ENCODE measurements at places on chromosomes 7 and 10.

DNA sequence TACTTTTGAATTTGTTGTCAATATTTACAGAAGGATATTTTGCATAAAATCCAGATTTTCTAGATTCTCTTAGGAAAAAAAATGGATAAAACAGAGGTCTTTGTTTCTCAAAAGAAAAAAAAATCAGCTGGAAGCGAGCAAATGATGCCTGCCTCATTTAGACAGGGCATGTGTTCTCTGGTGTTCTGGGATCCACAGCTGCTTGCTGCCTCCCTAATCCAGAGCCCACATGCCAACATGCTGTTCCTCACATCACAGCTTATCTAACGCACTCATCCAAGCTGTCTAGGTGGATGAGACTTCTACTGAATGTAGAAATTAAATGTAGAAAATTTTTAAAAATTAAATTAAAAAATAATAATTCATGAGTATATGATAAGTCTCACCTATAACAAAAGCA, 630.1 kb downstream of the SORCS1 start:
- no peak overlapping the region for H3K4me3 ChIP-seq
- no peaks in the 10 kb centered on the region for H3K4me1 ChIP-seq
- H3K27ac ChIP-seq, result no peak overlapping the region
- no peak for ATAC-seq
- H3K27me3 ChIP-seq, result no peaks in the 10 kb centered on the region
- no peaks in the 10 kb centered on the region for H3K36me3 ChIP-seq

DNA sequence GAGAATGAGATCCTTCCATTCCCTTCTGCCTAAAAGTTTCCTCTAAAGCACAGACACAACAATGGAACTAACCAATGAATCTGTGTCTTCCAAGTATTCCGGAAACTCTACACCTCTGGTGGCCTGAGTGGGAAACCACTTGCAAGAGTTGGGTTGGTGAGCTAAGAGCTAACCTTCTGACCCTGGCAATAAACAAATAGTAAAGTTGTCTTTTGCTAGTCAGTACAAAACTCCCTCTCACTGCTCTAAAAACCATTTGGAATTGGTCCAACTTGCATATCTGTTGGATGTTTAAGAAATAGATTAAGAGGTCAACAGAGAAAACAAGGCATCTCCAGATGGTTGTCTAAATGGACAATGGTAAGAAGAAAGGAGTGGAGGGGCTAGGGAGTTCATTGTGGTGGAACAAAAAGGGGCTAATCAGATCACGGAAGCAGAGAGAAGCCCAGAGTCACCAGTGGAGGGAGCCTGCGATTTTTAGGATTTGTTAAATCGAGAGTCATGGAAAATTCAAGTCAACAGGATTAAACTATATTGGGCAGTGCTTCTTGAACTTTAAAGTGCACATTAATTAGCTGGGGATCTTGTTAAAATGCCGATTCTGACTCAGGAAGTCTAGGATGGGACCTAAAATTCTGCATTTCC, 192.3 kb downstream of the EVX1 start:
- H3K4me1 ChIP-seq, result no peaks in the 10 kb centered on the region
- no peak overlapping the region for H3K4me3 ChIP-seq
- no peak overlapping the region for H3K27ac ChIP-seq
- H3K27me3 ChIP-seq, result peaks cover 8% of the 10 kb centered on the region
- H3K36me3 ChIP-seq, result no peaks in the 10 kb centered on the region

GRCh38 chr7:148865283-148865682, 18.8 kb downstream of the EZH2 start:
- no peaks in the 10 kb centered on the region for H3K27me3 ChIP-seq
- H3K4me3 ChIP-seq, result no peak overlapping the region
- H3K4me1 ChIP-seq, result peaks cover 15% of the 10 kb centered on the region
- no peak overlapping the region for H3K27ac ChIP-seq
- H3K36me3 ChIP-seq, result peaks cover 11% of the 10 kb centered on the region

- ATAC-seq, result peak; percentile 60
- H3K27me3 ChIP-seq, result no peaks in the 10 kb centered on the region
- H3K27ac ChIP-seq, result no peak overlapping the region
- peak overlapping the region; percentile 19 for H3K4me3 ChIP-seq
Observed at GRCh38 chr10:96891840-96892239, 59.7 kb downstream of the LCOR start.

- H3K27me3 ChIP-seq, result no peaks in the 10 kb centered on the region
- H3K27ac ChIP-seq, result no peak overlapping the region
- no peak for ATAC-seq
Observed at GRCh38 chr10:117997673-117998072, 49.1 kb downstream of the RAB11FIP2 start.

DNA sequence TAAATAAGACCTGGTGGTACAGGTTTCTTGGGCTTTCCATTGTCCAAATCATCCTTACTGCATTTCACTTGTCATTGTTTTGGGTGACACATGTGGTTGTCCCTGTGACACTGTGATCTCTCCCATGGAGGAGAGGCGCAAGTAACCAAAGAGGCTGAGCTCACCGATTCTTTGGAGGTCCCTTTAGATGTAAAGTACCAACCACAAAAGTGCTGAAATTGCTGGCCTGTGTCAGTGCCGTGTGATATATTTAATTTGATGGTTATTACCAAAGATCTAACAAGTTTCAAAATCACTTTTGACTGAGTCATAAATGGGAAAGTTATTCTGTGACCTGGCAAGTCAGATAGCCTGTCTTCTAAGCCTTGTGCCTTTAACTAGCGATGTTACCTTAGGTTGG, 19.4 kb downstream of the MCM10 start:
- ATAC-seq, result peak; percentile 98
- H3K27me3 ChIP-seq, result no peaks in the 10 kb centered on the region
- peaks cover 100% of the 10 kb centered on the region for H3K36me3 ChIP-seq
- no peaks in the 10 kb centered on the region for H3K4me1 ChIP-seq
- no peak overlapping the region for H3K27ac ChIP-seq

DNA sequence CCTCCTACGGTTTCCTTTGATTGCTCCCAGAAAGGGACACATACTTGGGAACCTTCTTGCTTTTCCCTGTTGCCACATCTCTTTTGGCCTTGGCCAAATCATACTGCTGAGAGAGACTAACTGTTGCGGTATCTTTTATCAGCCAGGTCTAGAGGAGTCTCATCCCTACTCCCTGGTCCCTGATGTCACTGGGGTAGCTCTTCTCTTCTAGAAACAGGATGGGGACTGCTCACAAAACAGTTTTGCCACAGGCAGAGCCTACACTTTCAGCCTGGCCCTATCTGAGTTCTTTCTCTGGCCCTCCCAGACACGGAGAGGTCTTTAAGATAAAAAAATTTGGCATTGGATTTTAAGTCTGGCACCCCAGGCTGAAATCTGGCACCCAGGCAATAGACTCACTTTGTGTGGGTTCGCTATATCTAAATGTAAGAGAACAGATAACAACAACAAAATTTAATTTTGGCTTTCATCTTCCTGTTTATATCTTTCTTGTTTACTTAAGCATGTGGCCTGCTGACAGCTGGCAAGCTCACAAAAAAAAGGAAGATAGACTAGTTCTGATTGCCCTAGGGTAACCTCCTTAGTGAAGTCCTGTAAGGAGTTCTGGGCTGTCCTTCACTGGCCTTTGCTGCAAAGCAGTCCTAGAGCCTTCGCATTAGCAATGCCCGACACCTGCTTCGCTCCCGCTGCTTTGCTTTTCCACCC, 228.3 kb upstream of the NPVF start:
- no peak overlapping the region for H3K27ac ChIP-seq
- peaks cover 4% of the 10 kb centered on the region for H3K4me1 ChIP-seq
- peaks cover 15% of the 10 kb centered on the region for H3K27me3 ChIP-seq
- ATAC-seq, result no peak
- H3K4me3 ChIP-seq, result no peak overlapping the region
- no peaks in the 10 kb centered on the region for H3K36me3 ChIP-seq

GRCh38 chr10:46551701-46552525, 4.5 kb downstream of the GPRIN2 start:
- H3K36me3 ChIP-seq, result no peaks in the 10 kb centered on the region
- H3K4me1 ChIP-seq, result peaks cover 1% of the 10 kb centered on the region
- H3K27me3 ChIP-seq, result peaks cover 5% of the 10 kb centered on the region
- no peak for ATAC-seq
- no peak overlapping the region for H3K4me3 ChIP-seq
- H3K27ac ChIP-seq, result no peak overlapping the region

Measured in activated T-helper 17 cell treated with anti-CD3 and anti-CD28 coated beads, Interleukin-2, amount 50 U/mL, for 72 hours (primary cell).